Activated T-helper 9 cell treated with anti-CD3 and anti-CD28 coated beads, Interleukin-2, amount 50 U/mL, for 16 hours (primary cell): ENCODE measurements at places on chromosomes 1 and 21.

DNA sequence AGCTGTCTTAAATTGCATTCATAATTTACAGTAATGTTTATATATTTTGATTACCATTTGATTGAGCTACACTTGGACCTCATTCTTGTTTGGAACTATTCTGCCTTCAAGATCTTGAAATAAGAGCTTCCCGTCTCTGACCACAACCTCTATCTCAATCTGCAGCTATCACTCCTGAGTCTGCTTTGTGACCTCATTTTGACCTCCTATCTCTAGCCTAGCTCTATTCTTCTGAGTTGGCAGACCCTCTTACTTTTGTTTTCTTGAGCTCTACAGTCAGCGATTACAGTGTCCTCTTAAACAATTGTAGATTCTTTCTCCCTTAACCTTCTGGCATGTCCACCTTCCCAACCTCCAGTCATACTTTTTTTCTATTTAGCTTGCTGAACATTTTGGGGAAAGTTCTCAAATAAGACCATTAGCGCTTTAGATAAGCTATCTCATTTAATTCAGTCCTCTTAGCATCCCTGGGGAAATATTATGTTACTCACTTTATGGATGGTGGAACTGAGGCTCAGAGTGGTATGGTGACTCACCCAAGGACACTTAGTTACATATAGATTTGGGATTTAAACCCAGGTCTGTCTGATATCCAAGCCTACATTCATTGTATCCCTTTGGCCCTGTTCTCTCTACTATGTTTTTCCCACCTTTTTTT lies 19.1 kb downstream of the RPAP2 start:
- DNase-seq: no peak

DNA sequence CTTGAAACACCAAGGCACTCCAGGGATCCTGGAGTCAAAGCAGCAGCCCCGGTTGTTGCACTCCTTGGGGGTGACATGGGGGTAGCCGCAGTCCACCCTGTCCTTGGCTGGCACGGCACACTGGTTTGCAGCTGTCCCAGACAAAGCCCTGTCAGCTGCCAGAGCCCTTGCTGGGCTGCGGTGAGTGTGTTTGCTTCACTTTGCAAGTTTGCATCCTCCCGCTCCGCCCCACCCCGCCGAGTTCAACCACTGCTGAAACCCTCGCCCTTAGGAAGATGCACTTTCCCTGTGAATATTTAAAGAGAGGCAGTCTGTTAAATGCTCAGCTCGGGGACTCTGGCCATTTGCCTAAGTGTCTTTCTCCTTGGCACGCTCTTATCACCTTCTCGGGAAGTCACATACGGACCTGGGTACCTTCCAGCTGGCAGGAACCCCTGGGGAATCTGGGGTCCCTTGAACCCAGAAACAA lies 1.7 kb downstream of the TFF3 start:
- DNase-seq: no peak

- no peak for DNase-seq
Observed at GRCh38 chr1:243796016-243796415, 54.0 kb downstream of the AKT3 start.

GRCh38 chr1:186904361-186904760 lies 75.6 kb downstream of the PLA2G4A start:
- DNase-seq: no peak

GRCh38 chr1:72034827-72035226 lies 247.5 kb downstream of the NEGR1 start:
- no peak for DNase-seq

- DNase-seq: no peak
Observed at GRCh38 chr1:6424000-6424565, 493 bp upstream of the ESPN start.

DNA sequence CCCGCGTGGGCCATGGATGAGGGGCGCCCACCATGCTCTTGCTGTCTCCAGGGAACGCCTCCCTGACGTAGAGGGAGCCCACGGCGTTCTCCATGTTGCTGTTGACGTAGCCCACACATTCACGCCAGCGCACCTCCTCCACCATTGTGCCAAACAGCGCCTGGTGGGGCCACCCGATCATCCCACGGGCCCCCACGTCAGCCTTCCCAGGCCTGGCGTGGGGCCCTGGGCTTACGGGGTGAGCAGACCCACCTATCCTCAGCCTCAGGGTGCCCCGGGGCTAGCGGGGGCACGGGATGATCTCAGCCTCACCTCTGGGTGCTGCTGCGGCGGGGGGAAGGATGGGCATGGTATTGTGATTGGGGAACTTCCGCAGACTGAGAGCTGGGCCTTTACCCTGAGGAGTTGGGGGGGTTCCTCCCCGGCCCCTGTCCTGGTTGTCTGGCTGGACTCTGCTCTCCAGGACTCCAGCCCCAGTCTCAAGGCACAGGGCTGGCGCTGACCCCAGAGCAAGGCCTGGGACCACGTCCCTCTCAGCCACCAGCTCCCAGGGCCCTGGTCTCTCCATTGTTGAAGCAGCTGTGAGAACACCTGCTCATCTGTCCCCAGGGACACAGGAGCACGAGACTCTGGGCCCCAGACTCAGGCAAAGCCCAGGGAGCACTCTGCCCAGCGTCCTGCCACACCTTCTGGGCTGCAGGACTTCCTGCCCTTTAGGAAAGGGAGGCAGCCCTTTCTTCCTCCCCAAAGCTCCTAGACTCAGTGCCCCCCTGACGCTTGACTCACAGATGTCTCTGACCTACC lies 10.2 kb downstream of the PRXL2B start:
- no peak for DNase-seq

DNA sequence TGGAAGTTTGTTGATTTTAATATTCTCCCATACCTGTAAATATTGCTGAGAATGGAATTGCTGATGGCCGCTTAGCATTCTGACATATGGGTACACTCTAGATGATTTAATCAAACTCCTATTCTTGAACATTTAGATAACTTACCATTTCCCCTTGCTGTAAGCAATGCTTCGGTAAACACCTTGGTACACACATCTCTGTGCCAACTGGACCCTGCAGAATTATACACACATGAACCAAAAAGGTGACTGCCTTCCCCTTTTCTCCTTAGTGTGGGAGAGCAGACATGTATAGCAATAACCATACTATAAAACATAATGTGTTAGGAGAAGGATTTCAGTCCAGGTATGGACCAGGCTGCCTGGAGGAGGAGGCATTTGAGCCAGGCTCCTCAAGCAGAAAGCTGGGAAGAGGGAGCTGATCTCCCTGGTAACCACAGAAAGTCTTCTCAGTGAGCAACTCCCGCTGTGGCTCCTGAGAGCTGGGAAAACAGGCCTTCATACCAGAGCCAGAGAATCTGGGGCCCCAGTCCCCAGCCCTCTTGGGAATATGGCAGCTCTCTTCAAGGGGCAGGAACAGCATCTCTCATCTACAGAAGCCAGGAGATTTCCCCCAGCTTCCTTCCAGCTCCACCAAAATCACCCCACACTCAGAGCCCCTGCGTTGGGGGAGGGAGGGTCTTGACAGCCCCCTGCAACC lies 33.9 kb upstream of the CSF1 start:
- DNase-seq: no peak

DNA sequence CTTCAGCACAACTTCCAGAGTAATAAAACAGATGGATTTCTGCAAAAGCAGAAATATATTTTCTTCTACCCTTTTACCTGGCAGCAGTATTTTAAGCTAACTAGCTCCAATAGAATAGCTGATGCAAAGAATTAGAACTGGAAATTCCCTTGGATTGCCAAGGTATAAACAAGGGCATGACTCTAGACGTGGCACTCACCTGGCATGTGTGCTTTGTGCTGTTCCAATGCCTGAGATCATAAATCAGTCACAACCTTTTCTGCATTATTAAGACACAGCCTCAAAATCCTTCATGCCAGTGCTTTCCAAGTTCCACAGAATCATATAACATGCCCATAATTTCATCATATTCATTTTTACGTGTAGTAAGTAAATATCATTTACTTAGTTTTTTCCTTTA lies 1048.7 kb downstream of the ADGRL2 start:
- no peak for DNase-seq

DNA sequence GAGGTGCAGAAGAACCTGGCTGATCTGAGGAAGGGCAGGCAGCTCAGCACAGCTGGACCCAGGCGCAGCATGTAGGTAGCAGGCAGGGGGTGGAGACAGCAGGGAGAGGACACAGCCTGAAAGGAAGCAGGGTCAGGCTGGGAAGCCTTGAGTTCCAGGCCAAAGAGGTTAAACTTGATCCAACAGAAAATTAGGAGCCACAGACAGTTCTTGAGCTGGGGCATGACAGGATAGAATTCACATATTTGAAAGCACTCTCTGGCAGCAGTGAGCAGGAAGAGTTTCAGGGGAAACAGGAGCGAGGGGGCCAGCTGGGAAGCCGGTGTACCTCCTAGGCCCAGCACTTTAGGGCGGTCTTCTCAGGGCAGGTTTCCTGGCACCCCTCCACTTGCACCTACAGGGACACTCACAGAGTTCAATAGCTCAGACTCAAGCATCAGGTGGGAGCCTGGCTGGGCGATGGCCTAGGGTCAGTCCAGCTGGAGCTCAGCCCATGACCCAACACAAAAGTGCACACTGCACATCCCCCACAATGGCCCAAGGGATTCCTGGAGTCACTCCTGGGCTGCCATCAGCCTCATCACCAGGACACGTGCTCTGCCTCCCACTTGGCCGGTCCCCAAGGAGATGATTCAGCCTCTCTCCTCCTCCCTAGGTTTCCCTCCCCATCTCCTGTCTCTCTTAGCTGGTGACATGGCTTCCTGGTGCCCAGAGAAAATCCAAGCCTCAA lies 22.7 kb downstream of the MATN1 start:
- no peak for DNase-seq

GRCh38 chr21:32496568-32496967 lies 84.1 kb downstream of the EVA1C start:
- DNase-seq: no peak

DNA sequence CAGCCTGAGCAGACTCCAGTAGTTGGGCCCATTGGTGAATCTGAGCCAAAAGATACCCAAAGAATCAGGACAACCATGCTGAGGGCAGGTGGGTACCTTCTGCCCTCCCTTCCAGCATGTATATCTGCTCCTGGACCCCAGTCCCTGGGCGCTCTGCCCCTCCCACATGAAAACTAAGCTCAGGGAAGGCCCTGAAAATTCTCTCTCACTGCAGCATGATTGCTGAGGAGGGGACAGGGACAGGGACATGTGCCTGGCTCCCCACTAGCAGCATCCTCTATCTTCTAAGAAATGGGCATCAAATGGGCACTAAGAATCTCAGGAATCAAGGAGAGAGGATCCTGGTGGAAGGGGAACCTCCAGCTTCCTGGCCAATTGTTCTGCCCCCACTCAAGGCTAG lies 446.0 kb downstream of the MATN1 start:
- DNase-seq: no peak

- no peak for DNase-seq
Observed at GRCh38 chr21:45090966-45091365, 16.6 kb downstream of the ADARB1 start.

DNA sequence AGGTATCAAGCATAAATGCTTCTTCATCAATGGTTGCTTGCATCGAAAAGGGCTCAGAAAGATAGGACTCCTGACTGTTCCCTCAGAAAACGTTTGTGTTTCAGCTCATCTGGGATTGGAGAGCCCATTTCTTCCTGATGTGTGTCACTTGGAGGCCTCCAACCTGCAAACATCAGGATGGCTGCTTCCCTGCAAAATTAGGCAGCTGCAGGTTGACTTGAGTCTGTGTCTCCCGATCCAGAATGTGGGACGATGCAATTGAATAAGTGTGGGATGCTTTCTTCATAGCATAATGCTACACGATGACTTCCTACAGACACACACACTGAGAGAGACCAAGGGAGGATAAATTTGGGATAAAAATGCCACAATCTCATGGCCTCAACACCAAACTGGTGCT lies 42.2 kb downstream of the OLIG1 start:
- no peak for DNase-seq

DNA sequence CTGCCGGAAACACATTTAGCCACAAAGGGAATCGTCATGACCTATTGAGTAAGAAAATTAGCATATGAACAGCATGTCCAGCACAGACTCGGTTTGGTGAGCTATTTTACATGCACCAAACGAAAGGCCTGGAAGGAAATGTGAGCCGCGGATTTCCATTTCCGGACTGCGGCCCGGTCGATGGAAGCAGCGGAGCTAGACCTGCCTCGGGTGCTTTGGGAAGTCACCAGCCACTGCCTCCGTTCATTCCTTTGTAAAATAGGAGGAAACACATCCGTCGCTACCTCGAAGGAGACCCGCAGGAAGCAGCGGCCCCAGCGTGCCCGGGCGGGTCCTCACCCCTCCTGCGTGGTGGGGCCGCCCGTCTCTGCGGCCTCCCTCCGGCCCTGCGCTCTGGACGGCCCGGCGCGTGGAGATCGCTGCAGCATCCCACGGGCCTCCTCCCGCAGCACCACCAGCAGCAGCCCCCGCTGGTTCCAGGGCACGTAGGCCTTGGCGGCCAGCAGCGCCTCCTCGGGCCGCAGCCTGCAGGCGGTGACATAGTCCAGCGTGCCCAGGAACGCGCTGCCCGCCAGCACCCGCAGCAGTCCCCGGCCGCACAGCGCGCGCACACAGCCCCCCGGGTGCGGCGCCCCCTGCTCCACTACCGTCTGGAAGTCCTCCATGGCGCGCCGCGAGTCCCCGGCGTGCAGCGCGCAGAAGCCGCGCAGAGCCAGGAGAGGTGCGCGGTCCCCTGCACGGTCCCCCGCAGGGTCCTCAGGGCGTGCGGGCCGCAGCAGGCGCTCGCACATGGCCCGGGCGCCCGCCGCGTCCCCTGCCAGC lies 12.1 kb downstream of the TTC34 start:
- no peak for DNase-seq

DNA sequence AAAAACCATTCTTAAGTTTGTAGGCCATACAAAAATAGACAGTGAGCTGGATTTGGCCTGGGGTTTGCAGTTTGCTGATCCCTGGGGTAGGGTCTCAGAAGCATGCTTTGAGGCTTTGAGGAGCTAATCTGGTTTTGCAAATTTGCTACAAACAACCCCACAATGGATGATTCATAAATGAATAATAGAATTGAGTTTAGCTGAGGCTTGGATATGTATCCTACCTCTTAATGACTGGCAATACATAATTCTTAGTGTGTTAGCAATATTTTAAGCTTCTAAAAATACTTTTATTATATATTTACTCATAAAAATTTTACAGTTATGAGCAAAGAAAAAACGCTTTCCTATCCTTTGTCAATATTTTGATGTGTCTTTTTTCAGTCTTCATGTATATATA lies 50.6 kb downstream of the ROR1 start:
- no peak for DNase-seq

DNA sequence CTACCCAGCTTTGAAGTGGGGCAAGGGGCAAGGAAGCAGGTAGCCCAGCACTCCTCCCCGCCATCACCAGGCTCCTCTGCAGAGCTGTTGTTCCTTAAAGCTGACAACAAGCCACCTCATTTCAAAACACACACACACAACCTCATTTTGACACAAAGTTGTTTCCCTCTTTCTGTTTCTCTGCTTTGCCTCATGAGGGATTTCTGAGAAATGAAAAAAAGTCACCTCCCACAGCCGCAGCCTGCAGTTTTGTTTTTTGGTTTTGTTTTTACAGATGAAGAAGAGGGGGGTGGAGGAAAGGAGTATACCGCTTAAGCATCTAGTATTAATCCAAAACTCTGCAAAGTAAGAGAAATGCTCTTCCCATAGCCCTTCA lies 12.1 kb downstream of the MCL1 start:
- DNase-seq: no peak
